ENCODE measurements at places on chromosomes 3 and 15.

DNA sequence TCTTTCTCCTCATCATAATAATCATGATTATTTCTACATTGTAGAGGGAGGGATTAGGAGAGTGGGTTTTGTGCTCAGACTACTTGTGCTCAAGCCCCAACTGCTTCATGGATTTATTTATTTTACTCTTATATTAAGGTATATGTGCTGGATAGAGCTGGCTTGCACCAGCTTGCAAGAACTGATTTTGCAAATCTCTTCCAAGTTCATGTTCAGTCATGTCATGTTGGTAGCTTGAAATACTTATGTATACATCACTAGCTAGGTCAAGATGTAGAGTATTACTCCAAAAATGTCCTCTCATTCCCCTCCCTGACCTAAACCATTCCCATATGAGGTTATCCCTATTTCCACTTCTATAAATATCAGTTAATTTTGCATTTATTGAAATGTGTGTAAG lies 293.9 kb upstream of the RBMS3 start:
- H3K4me1 ChIP-seq, result no peaks in the 10 kb centered on the region
- no peak overlapping the region for H3K4me3 ChIP-seq
- H3K27me3 ChIP-seq, result no peaks in the 10 kb centered on the region
- peaks cover 3% of the 10 kb centered on the region for H3K36me3 ChIP-seq

DNA sequence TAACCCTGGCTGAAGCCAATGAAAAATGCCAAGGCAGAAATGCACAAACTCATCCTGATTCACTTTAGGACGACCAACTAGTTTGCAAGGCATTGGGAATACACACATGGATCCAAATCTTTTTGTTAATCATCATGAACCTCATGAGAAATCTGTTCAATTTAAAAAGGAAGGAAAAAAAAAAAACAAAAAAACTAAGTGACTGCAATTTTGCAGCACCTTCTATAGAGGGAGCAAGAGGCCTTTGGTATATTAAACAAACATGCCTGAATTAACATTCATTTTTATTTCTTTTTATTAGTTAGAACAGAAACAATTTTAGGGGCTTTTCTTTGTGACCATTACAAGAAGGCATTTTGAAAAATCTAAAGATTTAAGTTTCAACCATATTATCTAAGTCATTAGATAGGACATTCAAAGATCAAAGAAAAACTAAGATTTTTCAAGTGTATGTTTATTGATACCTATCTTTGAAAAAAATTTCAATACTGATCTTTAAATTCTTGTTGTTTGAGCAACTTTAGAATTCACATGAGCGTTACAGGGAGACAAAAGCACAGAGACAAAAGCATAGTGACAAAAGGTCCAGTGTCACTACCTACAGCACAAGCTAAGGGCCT lies 182.4 kb downstream of the CBLB start:
- H3K27ac ChIP-seq, result peak overlapping the region; percentile 28
- no peak overlapping the region for H3K4me3 ChIP-seq
- H3K27me3 ChIP-seq, result no peaks in the 10 kb centered on the region
- no peak for DNase-seq
- H3K4me1 ChIP-seq, result peaks cover 27% of the 10 kb centered on the region

DNA sequence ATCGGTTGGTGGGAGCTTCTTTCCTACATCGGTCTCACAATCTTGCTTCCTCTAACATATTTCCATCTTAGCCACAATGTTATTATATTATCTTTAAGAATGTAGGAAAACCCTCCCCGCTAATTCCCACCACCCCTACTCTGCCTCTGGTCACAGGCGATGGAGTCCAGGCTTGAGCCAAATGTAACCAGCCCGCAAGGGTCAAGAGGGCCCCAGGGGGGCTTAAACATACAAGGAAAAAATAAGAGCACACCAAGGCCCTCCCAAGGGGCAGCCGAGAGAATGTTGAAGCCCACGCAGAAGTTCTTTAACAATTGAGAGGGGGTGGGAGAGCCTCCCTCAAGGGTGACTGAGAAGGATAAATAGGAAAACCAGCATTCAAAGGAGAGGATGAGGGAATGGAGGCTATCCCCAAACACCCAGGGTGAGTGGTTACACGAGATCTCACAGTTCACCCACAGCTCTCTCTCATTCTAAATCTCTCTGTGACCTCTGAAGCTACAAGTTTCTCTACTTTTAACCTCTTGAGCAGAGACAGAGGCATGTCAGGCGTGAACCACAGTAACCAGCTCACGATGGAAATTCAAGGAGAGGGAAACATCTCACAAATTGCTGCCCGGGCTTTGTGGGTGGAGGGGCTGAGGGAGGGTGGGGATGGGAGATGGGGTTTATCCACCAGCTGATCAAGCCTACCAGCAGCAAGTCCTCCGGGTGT lies 31.4 kb upstream of the UACA start:
- no peak for DNase-seq
- peaks cover 17% of the 10 kb centered on the region for H3K4me1 ChIP-seq
- H3K36me3 ChIP-seq, result no peaks in the 10 kb centered on the region
- peak overlapping the region; percentile 76 for H3K27ac ChIP-seq
- H3K4me3 ChIP-seq, result no peak overlapping the region
- H3K27me3 ChIP-seq, result no peaks in the 10 kb centered on the region

DNA sequence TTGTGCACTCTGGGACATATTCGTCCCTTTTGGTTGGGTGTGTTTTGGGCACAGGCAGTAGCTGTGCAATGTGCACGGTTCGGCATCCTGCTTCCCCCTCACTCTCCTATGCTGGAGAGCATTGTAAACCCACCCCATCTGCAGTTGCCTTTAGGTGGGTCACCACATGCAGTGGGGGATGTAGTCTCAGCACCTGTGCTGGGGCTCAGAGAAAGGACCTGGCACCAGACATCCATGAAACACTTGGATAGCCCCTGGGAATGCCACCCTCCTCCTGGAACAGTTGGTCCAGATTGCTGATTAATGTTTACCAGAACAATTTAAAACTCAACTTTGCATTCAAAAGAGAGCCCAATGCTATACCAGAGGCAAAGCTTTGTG lies 123.9 kb upstream of the MEF2A start:
- no peaks in the 10 kb centered on the region for H3K36me3 ChIP-seq
- peaks cover 15% of the 10 kb centered on the region for H3K4me1 ChIP-seq
- no peak for DNase-seq

- DNase-seq, result no peak
- H3K27me3 ChIP-seq, result peaks cover 5% of the 10 kb centered on the region
- no peaks in the 10 kb centered on the region for H3K36me3 ChIP-seq
- no peaks in the 10 kb centered on the region for H3K4me1 ChIP-seq
Measured at GRCh38 chr15:61175024-61175423, 54.1 kb downstream of the RORA start.

DNA sequence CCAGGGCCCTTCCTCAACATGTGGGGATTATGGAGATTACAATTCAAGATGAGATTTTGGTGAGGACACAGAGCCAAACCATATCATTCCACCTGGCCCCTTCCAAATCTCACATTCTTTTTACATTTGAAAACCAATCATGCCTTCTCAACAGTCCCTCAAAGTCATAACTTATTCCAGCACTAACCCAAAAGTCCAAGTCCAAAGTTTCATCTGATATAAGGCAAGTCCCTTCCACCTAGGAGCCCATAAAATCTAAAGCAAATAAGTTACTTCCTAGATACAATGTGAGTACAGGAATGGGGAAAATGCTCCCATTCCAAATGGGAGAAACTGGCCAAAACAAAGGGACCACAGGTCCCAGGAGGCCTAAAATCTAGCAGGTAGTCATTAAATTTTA lies 309.5 kb upstream of the SLITRK3 start:
- H3K4me3 ChIP-seq, result no peak overlapping the region
- no peaks in the 10 kb centered on the region for H3K4me1 ChIP-seq
- no peaks in the 10 kb centered on the region for H3K36me3 ChIP-seq

DNA sequence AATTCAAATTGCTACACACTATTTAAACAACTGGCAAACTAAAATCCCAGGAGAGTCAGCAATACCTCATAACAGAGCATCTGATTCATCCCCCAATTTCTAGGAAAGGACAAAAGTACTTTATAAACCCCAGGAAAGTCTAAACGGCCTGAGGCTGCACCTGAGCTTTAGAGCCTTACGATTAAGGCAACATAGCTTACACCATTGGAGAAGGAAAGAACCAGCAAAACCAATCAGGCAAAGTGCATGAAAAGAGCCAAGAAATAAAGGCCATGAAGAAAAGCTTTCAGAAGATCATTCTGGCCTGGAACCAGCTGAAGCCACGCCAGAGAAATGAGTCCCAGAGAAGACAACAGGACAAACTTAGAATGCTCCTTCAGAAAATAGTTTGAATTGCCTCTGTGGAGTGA lies 48.1 kb downstream of the PTPN9 start:
- peak overlapping the region; percentile 82 for H3K27ac ChIP-seq
- no peak overlapping the region for H3K4me3 ChIP-seq
- no peak for DNase-seq
- no peaks in the 10 kb centered on the region for H3K27me3 ChIP-seq
